Activated CD4-positive, alpha-beta T cell treated with anti-CD3 and anti-CD28 coated beads, Interleukin-2, amount 10 ng/mL, durations not matched to agents 7 days and 5 days (primary cell): ENCODE measurements at places on chromosomes 2 and 18. TPM values are rescaled to one million over a fixed set of nuclear protein-coding genes. Genes with fewer than 3 reads are reported as not detected.

DNA sequence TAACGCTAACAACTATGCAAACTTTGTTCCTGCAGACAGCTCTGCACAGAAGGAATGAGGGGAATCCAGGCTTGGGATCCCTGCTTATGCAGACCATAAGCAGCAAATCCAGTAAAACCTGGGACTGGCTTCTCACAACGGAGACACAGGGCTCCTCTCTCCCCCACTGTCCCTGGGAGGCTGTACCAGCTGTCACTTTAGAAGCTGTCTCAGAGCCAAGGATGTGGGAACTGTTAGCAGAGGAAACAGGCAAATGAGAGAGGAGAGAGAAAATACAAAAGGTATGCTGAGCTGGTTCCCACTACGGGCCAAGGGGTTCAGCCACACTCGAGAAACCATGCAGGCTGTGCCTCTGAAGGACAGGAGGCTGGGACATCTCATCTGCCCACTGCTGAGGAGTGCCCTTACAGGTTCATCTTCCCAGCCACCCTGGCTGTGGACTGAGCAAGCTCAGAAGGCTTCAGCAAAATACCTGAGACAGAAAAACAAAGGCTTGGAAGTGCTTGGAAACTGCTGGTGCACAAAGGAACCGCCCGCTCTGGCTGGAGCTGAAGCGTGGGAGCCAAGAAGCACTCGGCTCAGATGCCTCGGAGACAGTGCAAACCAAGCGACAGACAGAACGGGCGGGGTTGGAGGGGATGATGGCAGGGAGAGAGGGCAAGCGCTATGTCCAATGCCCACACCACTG, 72.5 kb downstream of the FAM210A start:
- H3K27ac ChIP-seq = no peak overlapping the region
- no peaks in the 10 kb centered on the region for H3K36me3 ChIP-seq
- DNase-seq = no peak
- no peaks in the 10 kb centered on the region for H3K4me1 ChIP-seq
- H3K27me3 ChIP-seq = no peaks in the 10 kb centered on the region

DNA sequence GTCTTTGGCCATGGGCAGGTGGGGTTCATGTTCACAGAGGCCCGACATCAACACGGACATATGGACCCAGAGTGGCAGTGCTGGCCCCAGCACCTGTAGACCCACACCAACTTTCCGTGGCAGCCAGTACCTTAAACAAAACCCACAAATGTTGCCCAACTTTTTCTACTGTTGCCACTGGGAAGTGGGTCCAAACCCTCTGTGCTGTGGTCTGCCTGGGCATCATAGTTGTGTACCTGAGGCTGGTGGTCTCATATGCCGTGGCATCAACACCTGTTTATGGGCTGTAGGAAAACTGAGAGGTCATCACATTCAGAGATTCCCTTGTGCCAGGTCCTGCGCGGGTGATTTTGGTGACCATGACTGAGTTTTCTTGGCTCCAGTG, 79.9 kb downstream of the SH3RF3 start:
- H3K4me3 ChIP-seq = no peak overlapping the region
- no peak for DNase-seq
- peaks cover 74% of the 10 kb centered on the region for H3K27me3 ChIP-seq

DNA sequence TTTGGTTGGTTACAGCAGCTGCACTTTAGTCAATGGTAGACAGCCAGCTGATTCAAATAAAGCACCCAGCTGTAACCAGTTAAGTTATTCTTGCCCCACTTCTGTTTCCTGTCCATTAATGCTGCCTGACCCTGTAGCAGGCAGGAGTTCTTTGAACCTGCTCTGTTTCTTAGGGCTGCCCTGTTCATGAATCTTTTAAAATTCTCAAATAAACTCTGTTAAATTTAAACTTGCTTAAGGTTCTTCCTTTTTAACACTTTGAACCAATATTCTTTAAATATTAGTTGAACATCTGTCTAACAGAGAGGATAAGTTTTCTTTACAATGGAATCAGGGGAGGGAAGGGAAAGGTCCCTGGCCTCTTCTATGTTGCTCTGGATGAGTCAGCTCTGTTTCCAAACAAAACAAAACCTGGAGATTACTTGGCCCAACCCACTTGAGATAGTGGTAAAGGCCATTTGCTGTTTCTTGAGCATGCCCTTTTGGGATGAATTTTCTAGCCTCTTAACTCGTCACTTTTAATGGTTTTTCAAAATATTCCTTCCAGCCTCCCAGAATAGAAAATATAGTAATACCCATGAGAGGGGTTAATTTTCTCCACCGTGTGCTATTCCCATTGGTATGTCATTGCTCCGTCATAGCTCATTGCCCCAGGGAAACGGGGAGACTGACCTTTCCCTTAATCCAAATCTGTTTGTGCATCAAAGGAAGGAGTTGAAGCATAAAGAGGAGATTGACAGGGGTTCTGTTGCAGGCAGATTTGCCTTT, 112.1 kb upstream of the FHL2 start:
- no peaks in the 10 kb centered on the region for H3K36me3 ChIP-seq
- H3K27me3 ChIP-seq = peaks cover 17% of the 10 kb centered on the region
- no peak overlapping the region for H3K27ac ChIP-seq
- no peak overlapping the region for H3K4me3 ChIP-seq
- no peaks in the 10 kb centered on the region for H3K4me1 ChIP-seq

- no peaks in the 10 kb centered on the region for H3K4me1 ChIP-seq
- H3K27me3 ChIP-seq = no peaks in the 10 kb centered on the region
- DNase-seq = no peak
- no peak overlapping the region for H3K27ac ChIP-seq
Measured at GRCh38 chr2:31202833-31203232, 14.5 kb downstream of the CAPN14 start.

GRCh38 chr18:35856178-35856577, 116.3 kb upstream of the RMP24 start:
- H3K27ac ChIP-seq = no peak overlapping the region
- H3K4me1 ChIP-seq = no peaks in the 10 kb centered on the region
- H3K36me3 ChIP-seq = no peaks in the 10 kb centered on the region
- DNase-seq = no peak

The CDH20 gene
- total RNA-seq = not detected

The CIB4 gene
- not detected for total RNA-seq
